ENCODE measurements at places on chromosomes 4 and X. TPM values are rescaled to one million over a fixed set of nuclear protein-coding genes. Genes with fewer than 3 reads are reported as not detected.

Gene KCND1
- total RNA-seq, result 0.86 TPM

Gene GAGE2A
- not detected for total RNA-seq

Gene MAGED4B
- total RNA-seq, result not detected

Gene PPARGC1A
- total RNA-seq, result 0.12 TPM

Gene NUP62CL
- total RNA-seq, result 7.3 TPM
